ENCODE measurements at places on chromosomes 7 and 10.

DNA sequence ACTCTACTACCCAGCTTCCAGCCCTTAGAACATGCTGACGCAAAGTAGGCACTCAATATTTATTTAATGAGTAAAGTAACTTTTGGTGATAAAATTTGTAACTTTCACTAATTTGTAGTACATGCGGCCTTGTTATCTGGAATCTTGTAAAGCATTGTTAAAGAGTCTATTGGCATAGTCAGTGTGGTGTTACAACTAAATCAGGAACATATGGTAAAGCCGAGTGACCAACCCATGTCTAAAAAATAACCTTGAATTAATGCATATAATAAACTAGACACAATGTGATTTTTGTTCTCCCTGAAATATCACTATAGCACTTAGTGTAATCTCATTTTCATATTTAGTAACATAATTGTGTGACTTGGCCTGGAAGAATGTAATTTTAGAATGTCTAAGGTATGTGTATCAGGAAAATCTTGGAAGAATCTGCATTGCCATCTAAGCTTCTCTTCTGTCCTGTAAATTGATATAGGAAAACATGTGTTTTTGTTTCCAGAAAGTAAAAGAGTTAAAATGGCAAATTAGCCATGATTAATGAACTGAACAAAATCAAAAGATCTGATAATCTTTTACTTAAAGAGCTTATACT lies 256.7 kb upstream of the GNAI1 start:
- DNase-seq: no peak

DNA sequence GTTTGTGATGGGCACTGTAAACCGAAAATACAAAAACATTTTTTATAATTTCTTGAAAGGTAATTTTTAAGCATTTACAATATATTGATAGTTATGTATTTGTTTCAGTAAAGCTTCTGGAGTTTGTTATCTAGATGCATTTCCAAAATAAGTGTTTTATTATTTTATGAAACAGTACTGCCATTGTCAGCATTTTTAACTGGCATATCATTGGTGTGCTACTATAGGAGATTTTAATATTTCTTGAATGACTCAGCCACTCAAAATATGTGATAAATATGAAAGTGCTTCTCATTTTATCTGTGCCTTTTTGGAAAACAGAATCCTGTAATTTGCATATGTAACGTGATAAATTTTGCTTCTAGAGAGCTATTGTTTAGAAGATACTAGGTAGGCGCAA lies 97.9 kb downstream of the ANKIB1 start:
- DNase-seq: no peak

DNA sequence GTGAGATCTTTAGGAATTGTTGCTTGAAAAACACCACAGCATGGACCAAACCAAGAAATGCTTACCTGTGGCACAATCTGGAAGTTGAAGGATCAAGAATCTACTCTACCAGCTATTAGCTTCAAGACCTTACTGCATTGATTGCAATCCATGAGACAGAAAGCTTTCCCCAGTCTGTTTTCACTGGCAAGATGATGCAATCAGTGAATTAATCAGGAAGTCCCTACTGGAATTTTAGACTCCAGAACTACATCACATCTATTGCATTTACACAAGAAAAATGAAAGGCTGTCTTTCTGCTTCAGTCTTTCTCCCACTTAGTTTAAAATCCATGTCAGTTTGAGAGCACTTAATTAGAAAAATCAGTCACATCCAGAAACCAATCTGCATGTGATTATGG lies 191.7 kb downstream of the TFEC start:
- no peak for DNase-seq

DNA sequence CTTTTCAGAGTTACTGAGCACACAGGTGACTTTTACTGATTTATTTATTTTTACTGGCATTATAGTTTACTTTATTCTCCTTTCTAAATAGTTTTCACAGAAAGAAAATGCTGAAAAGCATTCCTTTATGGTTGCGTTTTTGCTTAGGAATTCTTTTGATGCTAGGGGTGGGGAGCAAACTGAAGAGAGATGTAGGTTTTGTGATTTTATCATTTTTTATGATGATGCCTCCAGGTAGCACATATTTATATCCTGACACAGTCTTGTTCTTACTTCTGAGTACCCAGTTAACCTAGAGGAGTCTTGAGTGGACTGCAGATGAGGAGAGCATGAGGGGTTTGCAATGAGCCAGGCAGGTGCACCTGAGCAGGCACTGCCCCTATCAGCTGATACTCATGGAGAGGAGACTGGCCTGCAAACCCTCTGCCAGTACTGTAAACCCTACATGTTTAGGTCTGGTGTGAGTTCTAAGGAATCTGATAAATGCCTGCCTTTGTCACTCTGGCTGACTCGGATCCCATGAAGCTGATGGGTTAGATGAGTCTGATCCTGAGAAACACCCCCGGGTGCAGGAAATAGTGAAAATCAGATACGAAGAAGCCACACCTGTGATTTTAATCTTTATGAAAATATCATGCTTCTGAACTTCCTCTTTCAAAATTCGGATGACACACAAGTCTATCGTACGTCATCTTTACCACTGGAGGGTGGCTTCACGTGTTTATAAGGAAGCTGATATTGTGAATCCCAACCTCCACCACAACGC lies 302.9 kb downstream of the WDR37 start:
- DNase-seq: no peak

- no peak for DNase-seq
These were observed 30.0 kb upstream of the SAMD9L start for GRCh38 chr7:93178213-93178612.

- DNase-seq: no peak
These were observed 1.9 kb upstream of the CYP3A43 start for GRCh38 chr7:99825873-99826272.

- no peak for DNase-seq
These were observed 48.0 kb downstream of the SEMA3C start for GRCh38 chr7:80870813-80871212.

- no peak for DNase-seq
These were observed 169.0 kb downstream of the CREB5 start for GRCh38 chr7:28581351-28581750.

- DNase-seq: no peak
These were observed 149.7 kb upstream of the AOAH start for GRCh38 chr7:36874041-36874440.

DNA sequence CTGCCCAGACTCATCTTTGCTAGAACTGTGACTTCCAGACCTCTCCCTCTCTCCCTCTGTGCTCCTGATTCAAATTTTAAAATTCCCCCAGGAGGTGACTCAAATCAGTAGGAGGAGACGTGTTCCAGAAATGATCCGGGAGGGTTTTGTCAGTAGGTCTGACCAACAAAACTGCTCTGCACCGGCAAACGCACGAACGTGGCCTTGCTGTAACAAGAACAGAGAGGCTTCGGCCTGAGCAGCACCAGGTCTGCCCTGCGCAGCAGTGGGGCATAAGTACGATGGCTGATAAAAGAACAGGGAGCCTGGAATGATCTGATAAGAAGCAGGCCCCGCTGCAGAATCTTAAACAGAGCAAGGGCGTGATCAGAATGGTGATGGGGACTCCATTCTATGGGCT lies 152.7 kb upstream of the AUTS2 start:
- no peak for DNase-seq

DNA sequence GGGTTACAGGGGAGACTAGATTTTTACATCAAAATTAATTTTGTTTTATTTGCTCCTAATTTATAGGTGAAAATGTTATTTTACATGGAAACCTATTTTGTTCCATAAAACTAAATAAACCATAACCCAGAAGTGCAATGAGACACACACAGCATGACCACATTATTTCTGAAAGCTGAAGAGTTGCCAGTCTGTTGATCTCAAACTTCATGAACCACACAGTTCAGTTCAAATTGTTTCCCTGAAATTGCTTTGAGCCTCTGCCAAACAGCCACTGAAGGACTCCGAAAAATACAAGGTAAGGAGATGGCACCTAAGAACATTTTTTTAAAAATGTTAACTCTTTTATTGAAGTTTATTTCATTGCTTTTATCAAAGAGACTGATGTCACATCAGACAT lies 25.0 kb upstream of the ITGB8 start:
- DNase-seq: no peak

GRCh38 chr7:44603193-44603592 lies 3.2 kb upstream of the OGDH start:
- no peak for DNase-seq
